Activated CD8-positive, alpha-beta T cell treated with anti-CD3 and anti-CD28 coated beads, Interleukin-2, amount 10 ng/mL, durations not matched to agents 7 days and 5 days (primary cell): ENCODE measurements at places on chromosomes 6 and 20.
A peak's percentile ranks its signal among the peaks of the same experiment; 100 is the strongest.

- peaks cover 41% of the 10 kb centered on the region for H3K27me3 ChIP-seq
- H3K36me3 ChIP-seq, result no peaks in the 10 kb centered on the region
- no peak overlapping the region for H3K4me3 ChIP-seq
- DNase-seq, result no peak
- H3K4me1 ChIP-seq, result peaks cover 12% of the 10 kb centered on the region
- H3K27ac ChIP-seq, result no peak overlapping the region
Observed at GRCh38 chr6:104959026-104959858, 2.3 kb downstream of the LIN28B start.

GRCh38 chr20:33407796-33408195 is 6.5 kb upstream of the CDK5RAP1 start:
- no peak overlapping the region for H3K27ac ChIP-seq
- DNase-seq, result no peak
- peaks cover 13% of the 10 kb centered on the region for H3K36me3 ChIP-seq
- H3K4me3 ChIP-seq, result no peak overlapping the region

DNA sequence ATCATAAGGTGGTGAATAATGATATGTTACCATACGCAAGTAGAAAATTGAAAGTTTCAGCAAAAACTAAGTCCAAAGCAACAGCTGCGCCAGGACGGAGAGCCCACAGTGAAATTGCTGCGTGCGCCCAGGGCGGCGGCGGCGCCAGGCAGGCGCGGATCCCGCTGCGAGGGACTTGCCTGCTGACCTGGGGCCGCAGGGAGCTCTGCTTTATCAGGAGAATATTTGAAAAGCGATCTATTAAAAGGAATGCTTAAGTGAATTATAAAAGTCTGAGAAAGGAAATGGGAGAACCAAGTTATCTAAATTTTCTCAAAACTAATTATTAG is 85.4 kb downstream of the THBS2 start:
- H3K4me1 ChIP-seq, result no peaks in the 10 kb centered on the region
- no peaks in the 10 kb centered on the region for H3K27me3 ChIP-seq
- H3K27ac ChIP-seq, result no peak overlapping the region
- no peak for DNase-seq
- H3K4me3 ChIP-seq, result no peak overlapping the region

GRCh38 chr20:46074006-46074405 is 15.8 kb downstream of the NCOA5 start:
- H3K27me3 ChIP-seq, result no peaks in the 10 kb centered on the region
- DNase-seq, result no peak
- H3K4me1 ChIP-seq, result no peaks in the 10 kb centered on the region
- peaks cover 31% of the 10 kb centered on the region for H3K36me3 ChIP-seq
- no peak overlapping the region for H3K4me3 ChIP-seq
- H3K27ac ChIP-seq, result no peak overlapping the region

- H3K27ac ChIP-seq, result no peak overlapping the region
- DNase-seq, result no peak
- H3K4me1 ChIP-seq, result no peaks in the 10 kb centered on the region
- H3K4me3 ChIP-seq, result no peak overlapping the region
Observed at GRCh38 chr6:38404900-38405556, 234.7 kb downstream of the BTBD9 start.

DNA sequence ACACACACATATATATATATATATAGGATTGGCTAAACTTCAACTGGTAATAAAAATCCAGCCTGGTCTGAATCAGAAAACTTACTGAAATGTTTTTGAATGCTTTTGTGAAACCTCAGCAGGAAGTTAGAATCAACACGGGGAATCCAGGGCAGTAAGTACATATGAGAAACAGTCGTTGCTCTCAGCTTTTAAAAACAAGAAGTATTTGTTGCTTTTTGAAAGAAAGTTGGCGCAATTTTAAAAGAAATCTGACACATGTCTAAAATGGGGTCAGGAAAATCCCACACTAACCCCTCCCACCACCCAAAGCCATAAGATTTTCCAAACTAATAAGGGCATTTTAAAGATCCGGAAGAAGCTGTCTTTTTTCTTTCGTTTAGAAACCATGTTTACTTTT is 11.5 kb upstream of the CCDC170 start:
- H3K4me1 ChIP-seq, result peaks cover 14% of the 10 kb centered on the region
- H3K36me3 ChIP-seq, result no peaks in the 10 kb centered on the region
- H3K27ac ChIP-seq, result peak overlapping the region; percentile 87
- H3K4me3 ChIP-seq, result peak overlapping the region; percentile 61
- no peak for DNase-seq
- H3K27me3 ChIP-seq, result no peaks in the 10 kb centered on the region

- peaks cover 5% of the 10 kb centered on the region for H3K4me1 ChIP-seq
- no peaks in the 10 kb centered on the region for H3K36me3 ChIP-seq
- no peak overlapping the region for H3K4me3 ChIP-seq
- no peak overlapping the region for H3K27ac ChIP-seq
- no peaks in the 10 kb centered on the region for H3K27me3 ChIP-seq
- no peak for DNase-seq
Observed at GRCh38 chr20:61861054-61861841, 204.4 kb downstream of the TAF4 start.

GRCh38 chr6:147578159-147578558 is 69.7 kb downstream of the SAMD5 start:
- no peak overlapping the region for H3K4me3 ChIP-seq
- H3K36me3 ChIP-seq, result no peaks in the 10 kb centered on the region
- no peaks in the 10 kb centered on the region for H3K4me1 ChIP-seq
- DNase-seq, result no peak
- no peak overlapping the region for H3K27ac ChIP-seq

GRCh38 chr6:91341473-91341872 is 754.6 kb upstream of the MAP3K7 start:
- no peaks in the 10 kb centered on the region for H3K4me1 ChIP-seq
- no peak overlapping the region for H3K27ac ChIP-seq
- no peak for DNase-seq
- H3K4me3 ChIP-seq, result no peak overlapping the region
- H3K27me3 ChIP-seq, result no peaks in the 10 kb centered on the region

- no peaks in the 10 kb centered on the region for H3K27me3 ChIP-seq
- H3K4me3 ChIP-seq, result no peak overlapping the region
- H3K4me1 ChIP-seq, result no peaks in the 10 kb centered on the region
- DNase-seq, result no peak
- no peak overlapping the region for H3K27ac ChIP-seq
Observed at GRCh38 chr20:61454053-61454452, 202.0 kb downstream of the CDH4 start.

DNA sequence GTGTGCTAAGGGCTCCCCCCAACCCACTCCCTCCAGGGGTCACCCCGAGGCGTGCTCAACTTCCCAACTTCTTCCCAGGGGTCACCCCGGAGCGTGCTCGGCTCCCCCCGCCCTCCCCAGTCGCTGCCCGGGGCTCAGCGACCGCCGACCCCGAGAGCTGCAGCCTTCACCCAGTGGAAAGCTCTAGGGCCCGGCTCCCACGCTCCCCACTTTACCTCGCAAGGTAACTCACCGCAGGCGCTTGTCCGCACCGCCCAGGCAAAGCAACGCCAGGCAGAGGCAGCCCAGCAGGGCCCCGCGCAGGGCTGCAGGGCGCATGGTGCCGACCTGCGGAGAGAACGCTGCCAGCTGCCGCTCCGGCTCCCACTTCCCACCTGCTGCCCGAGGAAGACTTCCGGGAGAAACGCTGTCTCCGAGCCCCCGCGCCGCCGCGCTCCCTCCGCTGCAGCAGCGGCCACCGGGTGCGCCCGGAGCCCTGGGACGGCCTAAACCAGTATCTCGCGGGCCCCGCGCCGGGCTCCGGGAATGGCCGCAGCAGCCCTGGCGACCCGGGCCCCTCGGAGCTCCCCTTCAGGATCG is 396 bp downstream of the RNASET2 start:
- H3K36me3 ChIP-seq, result peaks cover 15% of the 10 kb centered on the region
- peaks cover 77% of the 10 kb centered on the region for H3K4me1 ChIP-seq
- H3K27me3 ChIP-seq, result no peaks in the 10 kb centered on the region
- peak overlapping the region; percentile 82 for H3K4me3 ChIP-seq

DNA sequence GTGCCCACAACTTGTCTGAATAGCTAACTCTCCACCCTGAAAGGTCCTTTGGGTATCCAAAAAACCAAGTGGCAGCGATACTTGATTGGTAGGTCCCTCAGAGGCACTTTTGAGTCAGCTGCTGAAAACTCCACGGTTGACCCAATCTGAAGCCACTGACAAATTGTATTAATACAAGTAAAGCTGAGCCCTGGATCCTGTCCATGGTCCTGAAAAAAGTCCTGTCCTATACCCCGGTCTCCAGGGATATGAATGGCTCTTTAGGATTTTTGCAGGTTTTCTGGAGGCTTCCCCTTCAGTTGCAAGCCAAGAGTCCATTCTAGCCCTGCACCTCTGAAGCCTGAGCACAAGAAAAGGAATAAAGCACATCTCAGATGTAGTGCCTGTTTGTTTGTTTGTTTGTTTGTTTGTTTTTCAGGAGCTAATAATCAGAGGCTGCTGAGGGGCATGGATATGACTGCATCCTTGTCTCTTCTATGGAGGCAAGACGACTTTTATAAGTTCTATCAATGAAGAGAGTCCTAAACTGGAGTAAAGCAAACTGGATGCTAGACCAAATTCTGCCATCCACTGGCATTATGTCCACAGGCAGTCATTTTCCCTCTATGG is 1.7 kb upstream of the SLC12A5 start:
- peaks cover 11% of the 10 kb centered on the region for H3K4me1 ChIP-seq
- no peak overlapping the region for H3K4me3 ChIP-seq
- H3K27me3 ChIP-seq, result peaks cover 46% of the 10 kb centered on the region
- H3K36me3 ChIP-seq, result no peaks in the 10 kb centered on the region
- no peak overlapping the region for H3K27ac ChIP-seq

GRCh38 chr6:137309078-137309762 is 90.0 kb upstream of the IFNGR1 start:
- H3K27ac ChIP-seq, result no peak overlapping the region
- H3K36me3 ChIP-seq, result no peaks in the 10 kb centered on the region
- peaks cover 14% of the 10 kb centered on the region for H3K27me3 ChIP-seq

DNA sequence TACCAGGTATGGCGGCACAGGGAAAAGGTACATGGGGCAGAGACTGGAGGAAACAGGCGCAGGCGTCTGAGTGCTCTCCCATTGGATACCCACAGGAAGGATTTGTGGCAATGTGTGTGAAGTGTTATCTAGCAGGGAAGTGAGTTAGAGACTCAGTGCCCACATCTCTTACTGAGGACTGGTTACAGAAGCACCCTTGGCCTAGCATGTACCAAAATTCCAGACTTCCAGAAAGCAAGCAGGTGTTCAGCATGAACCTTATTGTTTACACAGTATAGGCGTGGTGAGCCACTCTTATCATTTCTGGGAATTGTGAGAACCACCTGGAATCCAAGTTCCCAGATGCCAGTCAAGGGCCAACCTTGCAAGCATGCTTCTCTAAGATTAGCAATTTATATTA is 14.2 kb downstream of the MANBAL start:
- no peak for DNase-seq
- H3K36me3 ChIP-seq, result peaks cover 48% of the 10 kb centered on the region
- no peak overlapping the region for H3K4me3 ChIP-seq
- no peak overlapping the region for H3K27ac ChIP-seq
- no peaks in the 10 kb centered on the region for H3K27me3 ChIP-seq
- H3K4me1 ChIP-seq, result no peaks in the 10 kb centered on the region

- peaks cover 12% of the 10 kb centered on the region for H3K36me3 ChIP-seq
- H3K27me3 ChIP-seq, result no peaks in the 10 kb centered on the region
- H3K4me3 ChIP-seq, result no peak overlapping the region
- no peak overlapping the region for H3K27ac ChIP-seq
- DNase-seq, result no peak
Observed at GRCh38 chr6:7588506-7588905, 1.5 kb upstream of the SNRNP48 start.

DNA sequence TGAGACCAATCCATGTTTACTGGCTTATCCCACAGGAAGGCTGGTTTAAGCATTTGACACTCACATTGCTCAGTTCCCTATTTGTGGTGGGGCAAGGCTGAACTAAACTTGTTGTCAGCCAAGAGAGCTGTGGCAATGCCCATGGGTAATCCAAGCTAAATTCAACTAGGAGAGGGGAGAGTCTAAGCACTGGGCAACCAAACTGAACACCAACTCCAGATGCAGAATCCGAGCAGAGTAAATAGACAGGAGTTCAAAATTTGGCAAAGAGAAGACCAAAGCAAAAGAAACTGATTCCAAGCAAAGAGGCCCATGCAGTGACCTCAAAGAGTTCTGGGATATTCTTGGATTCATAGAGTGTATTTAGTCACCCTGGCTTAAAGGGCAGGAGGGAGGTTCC is 106.5 kb upstream of the NT5E start:
- peaks cover 35% of the 10 kb centered on the region for H3K27me3 ChIP-seq
- H3K36me3 ChIP-seq, result no peaks in the 10 kb centered on the region
- no peak overlapping the region for H3K4me3 ChIP-seq

DNA sequence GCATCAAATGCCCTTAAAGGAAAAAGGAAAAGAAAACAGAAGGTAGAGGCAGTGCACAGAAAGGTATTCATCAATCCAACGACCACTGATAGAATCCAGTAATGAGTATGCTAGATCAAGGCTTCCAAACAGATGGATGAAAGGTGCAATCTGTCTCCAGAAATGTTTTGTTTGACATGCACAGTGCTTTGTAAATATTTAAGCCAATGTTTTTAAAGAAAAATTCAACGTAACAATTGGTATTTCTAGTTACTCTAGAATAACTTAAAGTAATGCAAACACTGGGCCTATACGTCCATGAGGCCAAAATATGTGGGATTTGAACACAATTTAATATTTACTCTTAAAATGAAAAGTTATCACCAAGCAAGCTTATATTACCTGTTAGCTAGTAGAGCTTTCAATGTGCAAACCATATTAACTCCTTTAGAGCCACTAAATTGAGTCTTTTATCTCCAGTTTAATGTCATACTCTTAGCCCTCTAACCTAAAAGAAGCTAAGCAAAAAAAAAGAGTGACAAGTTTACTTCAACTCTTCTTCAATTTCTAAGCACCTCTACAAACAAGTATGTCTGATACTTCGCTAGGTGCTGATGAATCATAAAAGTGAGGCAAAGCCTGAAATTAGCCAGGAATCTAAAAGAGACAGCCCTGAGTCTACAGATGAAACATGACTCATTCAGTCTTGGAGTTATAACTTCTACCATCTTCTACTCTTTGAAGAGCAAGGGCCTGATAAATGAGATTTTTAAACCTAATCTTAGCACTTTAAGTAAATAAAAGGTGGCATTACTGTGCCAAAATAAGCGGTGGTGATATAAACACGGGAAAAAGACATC is 169.8 kb downstream of the PTPRK start:
- no peaks in the 10 kb centered on the region for H3K4me1 ChIP-seq
- peaks cover 2% of the 10 kb centered on the region for H3K36me3 ChIP-seq
- H3K4me3 ChIP-seq, result no peak overlapping the region
- H3K27ac ChIP-seq, result no peak overlapping the region
- DNase-seq, result no peak
- peaks cover 2% of the 10 kb centered on the region for H3K27me3 ChIP-seq

- H3K27ac ChIP-seq, result no peak overlapping the region
- no peak for DNase-seq
- peaks cover 3% of the 10 kb centered on the region for H3K36me3 ChIP-seq
- H3K27me3 ChIP-seq, result peaks cover 2% of the 10 kb centered on the region
- H3K4me1 ChIP-seq, result peaks cover 16% of the 10 kb centered on the region
Observed at GRCh38 chr6:116096979-116097816, 3.5 kb upstream of the NT5DC1 start.

DNA sequence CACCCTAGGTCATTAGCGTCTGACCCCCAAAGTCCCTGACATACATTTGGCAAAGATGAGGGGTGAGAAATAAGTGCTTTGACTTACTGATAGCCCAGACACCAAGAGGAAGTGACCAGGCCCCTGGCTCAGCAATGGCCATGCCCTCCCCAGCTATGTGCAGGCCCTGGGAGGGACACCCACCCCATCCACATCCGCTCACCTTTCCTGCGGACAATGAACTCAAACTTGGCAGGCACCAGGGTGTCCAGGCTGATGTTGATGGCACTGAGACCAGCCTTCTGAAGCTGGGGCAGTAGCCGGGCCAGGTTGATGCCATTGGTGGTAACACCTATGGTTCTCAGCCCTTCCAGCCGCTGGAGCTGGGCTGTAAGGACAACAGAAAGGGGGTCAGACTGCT is 18.4 kb downstream of the MOCS1 start:
- no peaks in the 10 kb centered on the region for H3K36me3 ChIP-seq
- H3K27ac ChIP-seq, result no peak overlapping the region
- DNase-seq, result no peak
- H3K4me1 ChIP-seq, result no peaks in the 10 kb centered on the region
